ENCODE measurements at places on chromosomes 11 and 22.

- DNase-seq, result no peak
Observed at GRCh38 chr11:4890279-4890678, 8.6 kb downstream of the OR51T1 start.

DNA sequence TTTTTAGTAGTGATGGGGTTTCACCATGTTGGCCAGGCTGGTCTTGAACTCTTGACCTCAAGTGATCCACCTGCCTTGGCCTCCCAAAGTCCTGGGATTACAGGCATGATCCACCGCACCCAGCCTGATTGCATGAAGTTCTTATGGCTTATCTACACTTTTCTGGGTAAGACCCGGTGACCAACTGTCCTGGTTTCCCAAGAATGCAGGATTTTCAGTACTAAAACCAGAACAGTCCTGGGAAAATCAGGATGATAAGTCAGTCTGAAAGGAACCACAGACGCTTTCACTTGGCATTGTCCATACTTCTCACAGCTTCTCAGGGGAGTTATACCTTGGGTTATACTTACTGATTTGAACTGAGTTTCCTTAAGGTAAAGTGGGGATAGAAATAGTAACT, 1.4 kb upstream of the BPIFC start:
- DNase-seq, result no peak

DNA sequence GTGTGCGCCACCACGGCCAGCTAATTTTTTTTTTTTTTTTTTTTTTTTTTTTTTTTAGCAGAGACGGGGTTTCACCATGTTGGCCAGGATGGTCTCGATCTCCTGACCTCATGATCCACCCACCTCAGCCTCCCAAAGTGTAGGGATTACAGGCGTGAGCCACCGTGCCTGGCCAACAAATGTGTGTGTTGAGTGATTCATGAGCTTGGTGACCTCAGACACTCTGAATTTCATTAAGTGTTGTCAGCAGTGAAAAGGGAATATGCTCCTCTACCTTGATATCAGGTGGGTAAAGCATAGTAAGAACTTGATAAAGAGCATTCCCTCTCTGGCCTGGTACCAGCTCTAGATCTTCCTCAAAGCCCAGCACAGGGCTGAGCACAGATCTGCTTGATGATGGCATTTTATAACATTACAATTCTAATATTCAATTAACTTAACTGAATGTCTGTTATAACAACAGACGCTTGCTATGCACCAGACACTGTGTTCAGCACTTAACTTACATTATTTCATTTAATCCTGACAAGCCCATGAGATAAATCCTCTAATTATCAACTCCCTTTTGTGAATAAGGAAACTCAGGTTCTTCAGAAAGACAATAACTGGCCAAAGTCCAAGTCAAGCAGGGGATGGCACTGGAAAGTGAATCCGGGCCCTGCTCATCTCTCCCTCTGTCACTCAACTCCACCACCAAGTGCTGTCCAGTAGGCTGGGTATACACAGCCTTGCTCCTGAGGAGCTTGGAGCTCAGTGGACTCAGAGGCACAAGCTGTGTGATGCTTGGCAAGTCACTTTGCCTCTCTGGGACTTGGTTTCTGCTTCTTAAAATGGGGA, 13.0 kb downstream of the TBC1D10A start:
- no peak for DNase-seq

DNA sequence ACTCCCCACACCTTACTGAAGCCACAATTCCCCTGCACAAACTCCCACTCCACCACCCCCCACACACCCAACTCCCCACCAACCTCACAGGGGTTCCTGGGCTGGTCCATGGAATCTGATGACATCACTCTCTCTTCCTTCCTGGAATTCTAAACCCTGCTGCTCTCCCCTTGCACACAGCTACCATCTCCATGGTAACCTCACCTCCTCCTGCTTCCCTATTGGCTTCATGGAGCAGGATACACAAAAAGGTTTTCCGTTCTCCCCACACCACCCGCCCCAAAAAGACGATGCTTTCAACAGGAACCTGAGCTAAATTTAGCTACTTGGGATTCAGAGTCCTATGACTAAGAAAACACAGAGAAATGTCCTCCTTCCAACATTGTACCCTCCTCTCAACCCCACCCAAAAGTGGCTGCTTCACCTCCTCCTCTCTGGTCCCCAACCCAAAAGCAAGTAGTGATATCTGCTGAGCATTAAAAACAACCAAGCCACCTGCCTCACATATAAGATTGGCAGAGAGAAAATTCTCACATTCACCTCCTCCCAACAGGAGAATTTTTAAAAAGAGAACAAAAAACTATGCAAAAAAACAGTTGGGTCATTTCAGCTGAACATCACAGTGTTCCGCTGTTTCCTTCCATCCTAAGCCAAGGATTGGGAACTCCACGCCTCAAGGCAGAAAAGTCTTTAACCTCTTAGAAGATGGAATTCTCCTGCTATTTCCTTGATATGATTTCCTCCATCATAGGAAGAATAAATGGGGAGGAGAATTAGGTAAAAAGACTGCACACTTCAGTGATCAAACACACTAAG, 66.9 kb downstream of the RBFOX2 start:
- DNase-seq, result no peak

GRCh38 chr11:96384156-96384555, 5.6 kb downstream of the CCDC82 start:
- no peak for DNase-seq

GRCh38 chr22:22576989-22577427, 17.9 kb upstream of the PRAME start:
- DNase-seq, result no peak

- DNase-seq, result no peak
Observed at GRCh38 chr11:109680127-109680526, 258.1 kb downstream of the C11orf87 start.
